ENCODE measurements at places on chromosomes 7 and 10.

GRCh38 chr7:100673942-100674410 lies 436 bp downstream of the GNB2 start:
- DNase-seq: no peak

- DNase-seq: no peak
Measured at GRCh38 chr10:107656932-107657331, 492.4 kb upstream of the SORCS1 start.

GRCh38 chr7:11818281-11818680 lies 13.7 kb downstream of the THSD7A start:
- DNase-seq: no peak

DNA sequence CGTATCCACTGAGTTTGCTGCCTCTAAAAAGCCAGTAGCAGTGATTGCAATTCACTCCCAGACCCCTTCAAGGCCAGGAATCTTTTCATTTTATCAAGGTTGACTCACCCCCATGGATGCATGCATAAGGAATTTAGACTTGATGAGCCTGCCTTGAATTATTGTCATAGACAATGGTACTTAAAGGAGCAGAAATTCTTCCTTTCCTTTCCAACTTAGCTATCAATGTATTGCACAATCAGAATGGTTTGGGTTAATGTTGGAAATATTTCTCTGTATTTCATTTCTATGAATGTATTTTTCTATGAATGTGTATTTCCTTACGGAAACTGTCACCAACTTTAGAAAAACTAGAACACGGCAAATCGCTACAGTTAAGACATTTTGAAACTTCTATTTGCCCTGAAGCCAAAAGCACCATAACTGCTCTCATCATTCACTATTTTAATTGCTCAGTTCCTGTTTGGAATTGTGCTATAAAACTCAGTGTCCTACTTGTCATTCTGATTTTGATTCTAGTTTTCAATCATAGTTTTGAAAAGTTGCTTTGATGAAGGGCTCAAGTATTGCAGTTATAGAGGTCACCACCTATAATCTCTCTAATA lies 355.7 kb upstream of the AKR1E2 start:
- DNase-seq: no peak
